PC-9 (cell line): ENCODE measurements at places on chromosomes 4 and X.
A peak's percentile ranks its signal among the peaks of the same experiment; 100 is the strongest.

- no peak for DNase-seq
Measured at GRCh38 chr4:38769441-38769840, 13.3 kb downstream of the TLR10 start.

GRCh38 chr4:120158841-120159463 lies 92.3 kb upstream of the MAD2L1 start:
- DNase-seq: no peak

- no peak for DNase-seq
Measured at GRCh38 chr4:73103799-73104503, 34.4 kb upstream of the COX18 start.

DNA sequence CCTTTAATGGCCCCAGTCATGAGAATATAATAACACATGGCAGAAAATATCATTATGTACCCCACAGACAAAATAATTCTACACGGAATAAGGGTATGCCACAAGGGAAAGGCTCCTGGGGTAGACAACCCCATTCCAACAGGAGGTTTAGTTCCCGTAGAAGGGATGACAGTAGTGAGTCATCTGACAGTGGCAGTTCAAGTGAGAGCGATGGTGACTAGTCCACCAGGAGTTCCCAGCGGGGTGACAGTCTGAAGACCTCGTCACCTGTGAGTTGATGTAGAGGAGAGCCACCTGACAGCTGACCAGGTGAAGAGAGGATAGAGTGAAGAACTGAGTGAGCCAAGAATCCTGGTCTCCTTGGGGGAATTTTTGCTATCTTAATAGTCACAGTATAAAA lies 13.5 kb downstream of the MEPE start:
- no peak for DNase-seq

GRCh38 chr4:74754218-74754617 lies 40.1 kb downstream of the BTC start:
- no peak for DNase-seq

GRCh38 chr4:52848254-52848653 lies 13.9 kb upstream of the RASL11B start:
- DNase-seq: no peak

- DNase-seq: peak; percentile 30
Measured at GRCh38 chr4:56307423-56307822, 79.9 kb downstream of the AASDH start.

DNA sequence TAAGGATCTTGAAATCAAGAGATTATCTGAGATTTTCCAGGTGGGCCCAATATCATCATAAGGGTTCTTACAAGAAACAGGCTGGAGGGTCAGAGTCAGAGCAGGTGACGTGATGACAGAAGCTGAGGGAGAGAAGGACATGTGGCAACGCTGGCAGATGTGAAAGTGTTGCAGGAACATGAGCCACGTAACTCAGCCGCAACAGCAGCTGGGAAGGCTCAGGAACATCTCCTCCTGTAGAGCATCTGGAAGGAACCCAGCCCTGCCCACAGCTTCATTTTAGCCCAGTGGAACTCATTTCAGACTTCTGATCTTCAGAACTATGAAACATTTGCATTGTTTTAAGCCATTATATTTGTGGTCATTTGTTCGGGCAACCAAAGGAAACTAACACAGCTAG lies 156.3 kb upstream of the VEGFC start:
- no peak for DNase-seq

GRCh38 chr4:120082251-120082650 lies 15.6 kb upstream of the MAD2L1 start:
- no peak for DNase-seq

GRCh38 chr4:173573286-173573685 lies 43.3 kb upstream of the HAND2 start:
- no peak for DNase-seq

DNA sequence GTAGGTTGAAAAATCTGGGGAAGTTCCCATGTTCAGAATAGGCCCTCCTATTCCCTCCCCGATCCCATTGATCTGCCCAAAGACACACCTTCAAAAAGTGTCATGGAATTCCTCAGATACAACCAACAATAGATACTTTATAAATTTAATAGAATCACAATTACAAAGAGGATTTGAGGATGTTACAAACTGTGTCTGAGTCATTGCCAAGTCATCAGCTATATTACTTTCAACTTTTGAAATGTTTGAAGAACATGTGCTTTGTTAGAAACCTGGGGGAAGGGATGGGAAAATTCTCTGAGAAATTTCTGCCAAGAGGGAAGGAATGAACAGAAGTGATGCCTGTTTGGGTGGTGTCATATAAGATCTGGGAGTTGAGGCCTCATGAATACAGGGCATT lies 46.7 kb downstream of the KCNIP4 start:
- DNase-seq: no peak

GRCh38 chr4:3766036-3766784 lies at the start of gene ADRA2C:
Gene ADRA2C, plus strand, starts transcription at chr4:3766385. Its CDS starts 222 bp downstream, at chr4:3766607.
- no peak for DNase-seq

- no peak for DNase-seq
Measured at GRCh38 chr4:68176904-68177303, 47.2 kb upstream of the TMPRSS11F start.

- DNase-seq: peak; percentile 64
Measured at GRCh38 chr4:105990933-105991332, 95.7 kb downstream of the NPNT start.

- DNase-seq: no peak
Measured at GRCh38 chr4:125464146-125464545, 149.4 kb downstream of the FAT4 start.

DNA sequence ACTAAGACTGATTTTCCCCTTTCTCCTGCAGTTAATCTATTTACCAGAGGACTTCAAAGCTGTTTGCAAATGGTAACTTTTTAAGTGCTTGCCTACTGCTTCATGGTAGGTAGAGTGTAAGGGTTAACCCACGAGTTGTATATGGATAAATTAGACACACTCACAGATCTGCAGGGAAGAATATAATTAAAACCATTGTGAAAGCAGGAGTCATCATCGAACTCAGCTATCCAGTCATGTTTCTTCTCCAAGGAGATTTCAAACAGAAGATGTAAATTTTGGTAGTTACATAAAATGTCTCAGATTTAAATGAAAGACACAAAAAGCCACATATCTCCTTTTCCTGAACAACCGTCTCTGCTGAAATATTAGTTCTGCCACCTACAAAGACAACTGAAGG lies 549 bp upstream of the XG start:
- DNase-seq: no peak

- no peak for DNase-seq
Measured at GRCh38 chrX:71315917-71316316, 14.4 kb downstream of the ITGB1BP2 start.

DNA sequence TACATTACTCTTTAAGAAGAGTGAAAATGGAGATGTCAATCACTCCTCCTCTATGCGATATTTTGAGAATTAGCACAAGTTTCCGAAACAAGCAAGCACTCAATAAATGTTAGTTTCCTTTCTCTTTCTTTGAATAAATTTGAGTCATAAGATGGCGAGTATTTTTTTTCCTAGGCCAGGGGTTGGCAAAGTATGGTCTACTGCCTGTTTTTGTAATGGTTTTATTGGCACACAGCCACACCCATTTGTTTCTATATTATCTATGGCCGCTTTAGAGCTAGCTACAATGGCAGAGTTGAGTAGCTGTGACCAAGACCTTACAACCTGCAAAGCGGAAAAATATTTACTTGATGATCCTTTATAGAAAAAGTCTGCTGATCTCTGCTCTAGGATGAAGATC lies 139.5 kb downstream of the MID1 start:
- DNase-seq: no peak

DNA sequence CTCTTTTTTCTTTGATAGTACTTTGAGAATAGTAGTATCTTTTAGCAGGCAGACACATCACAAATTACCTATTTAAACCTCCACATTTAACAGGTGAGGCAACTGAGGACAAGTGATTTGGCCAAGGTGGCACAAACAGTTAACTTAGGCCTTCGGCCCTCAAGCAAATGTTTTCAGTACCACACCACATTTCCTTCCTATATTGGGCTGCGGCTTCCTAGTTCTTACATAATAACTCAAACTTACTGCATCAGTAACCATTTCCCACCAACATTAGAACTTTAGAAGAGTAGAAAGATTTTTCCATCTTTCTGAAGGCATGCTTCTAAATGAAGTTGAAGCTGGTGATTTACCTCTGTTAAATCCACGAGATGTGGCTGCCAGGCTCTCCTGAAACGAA lies 63.2 kb upstream of the SLC4A4 start:
- DNase-seq: no peak

DNA sequence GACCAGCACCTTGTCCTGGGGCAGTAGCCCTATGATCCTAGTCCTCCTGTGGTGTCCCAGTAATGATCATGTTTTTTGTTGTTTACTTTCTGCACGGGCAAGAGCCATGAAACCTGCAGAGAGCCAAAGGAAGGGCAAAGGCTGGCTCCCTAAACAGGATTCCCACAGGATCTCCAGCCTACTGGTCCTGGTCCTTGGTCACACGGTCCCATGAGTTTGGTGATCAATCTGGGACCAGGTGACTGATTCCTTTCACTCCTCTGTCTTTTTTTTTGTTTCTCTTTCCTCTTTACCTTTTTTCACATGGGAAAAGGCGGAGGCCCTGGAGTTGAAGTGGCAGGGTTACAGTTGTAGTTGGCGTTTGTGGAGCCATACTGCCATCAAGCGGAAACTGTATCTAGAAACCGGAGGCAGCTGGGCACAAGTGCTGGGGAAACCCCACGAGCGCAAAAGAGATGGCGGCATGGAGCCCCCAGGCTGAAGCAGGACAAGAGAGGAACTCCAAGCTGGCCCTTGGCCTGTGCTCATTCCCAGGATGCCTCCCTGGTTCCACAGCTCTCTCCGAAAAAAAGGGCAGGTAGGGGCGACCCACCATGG lies 34.6 kb downstream of the NBDY start:
- DNase-seq: no peak

DNA sequence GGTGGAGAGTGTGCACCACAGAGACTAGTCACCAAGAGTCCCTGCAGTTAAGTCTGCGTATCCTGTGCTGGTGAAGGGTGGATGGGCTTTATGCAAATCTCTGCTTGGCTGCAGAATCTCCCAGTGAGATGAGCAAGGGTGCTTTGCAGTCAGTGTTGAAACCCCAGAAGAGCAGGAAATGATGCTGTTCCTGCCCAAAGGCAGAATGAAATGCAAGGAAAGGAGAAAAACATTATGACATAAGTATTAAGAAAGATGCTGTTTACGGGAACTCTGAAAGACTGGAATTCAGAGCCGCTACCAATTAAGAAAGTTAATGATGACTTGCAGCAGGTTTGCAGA lies 25.4 kb upstream of the ACSL1 start:
- no peak for DNase-seq

- DNase-seq: no peak
Measured at GRCh38 chrX:30864383-30864785, 24.7 kb downstream of the TAB3 start.

DNA sequence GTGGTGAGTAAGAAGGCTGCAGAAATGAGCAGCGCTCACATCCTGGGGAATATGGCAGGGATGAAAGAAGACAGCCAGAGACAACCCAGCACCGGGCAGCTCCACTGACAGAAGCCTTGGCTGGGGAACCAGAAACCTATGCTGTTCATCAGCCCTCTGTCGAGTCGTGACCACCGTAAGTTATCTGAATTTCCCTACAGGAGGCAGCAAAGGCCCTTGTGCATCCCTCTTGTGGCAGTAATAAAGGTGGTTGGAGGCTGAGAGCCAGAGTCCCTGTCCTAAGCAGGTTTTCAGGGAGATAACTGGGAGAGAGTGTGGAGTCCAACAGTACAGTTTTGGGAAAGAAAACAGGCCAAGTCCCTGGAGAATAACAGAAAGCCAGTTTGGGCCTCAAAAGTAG lies 194.0 kb upstream of the BOD1L1 start:
- DNase-seq: no peak

- no peak for DNase-seq
Measured at GRCh38 chr4:149296503-149296902, 519.1 kb downstream of the IQCM start.

DNA sequence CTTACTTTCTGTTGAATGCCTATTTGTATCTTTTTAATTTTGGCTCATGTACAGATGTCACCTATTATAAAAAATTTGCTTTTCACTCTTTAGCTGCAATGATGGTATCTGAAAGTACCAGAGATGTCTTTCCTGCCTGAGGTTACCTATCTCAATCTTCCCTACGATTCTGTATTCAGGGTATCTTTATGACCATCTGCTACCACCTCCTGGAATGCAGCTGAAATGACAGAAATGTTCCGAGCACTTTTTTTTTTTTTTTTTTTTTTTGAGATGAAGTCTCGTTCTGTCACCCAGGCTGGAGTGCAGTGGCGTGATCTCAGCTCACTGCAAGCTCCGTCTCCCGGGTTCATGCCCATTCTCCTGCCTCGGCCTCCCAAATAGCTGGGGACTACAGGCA lies 136.4 kb downstream of the REPS2 start:
- no peak for DNase-seq

DNA sequence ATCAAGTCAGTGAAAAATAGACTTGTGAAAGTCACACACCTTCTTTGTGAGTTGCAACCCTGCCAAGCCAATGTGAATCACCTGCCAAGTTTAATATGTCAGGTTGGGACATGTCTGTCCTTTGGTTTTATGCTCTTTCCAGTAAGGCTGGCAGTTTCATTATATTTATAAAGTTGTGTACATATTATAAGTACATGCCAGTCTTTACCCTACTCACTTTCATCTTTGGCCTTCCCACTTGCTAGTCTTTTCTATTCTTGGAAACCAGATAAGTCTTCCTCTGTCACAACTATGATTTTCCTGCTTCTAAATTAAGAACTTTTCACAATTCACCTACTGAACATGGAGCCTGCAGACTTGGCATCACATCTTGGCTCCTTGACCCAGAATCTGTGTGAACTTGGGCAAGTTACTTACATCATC lies 680.7 kb upstream of the BOD1L1 start:
- DNase-seq: no peak

- DNase-seq: no peak
Measured at GRCh38 chr4:10001757-10002156, 19.5 kb downstream of the SLC2A9 start.

GRCh38 chr4:168815379-168816345 lies 194.4 kb downstream of the CBR4 start:
- no peak for DNase-seq

DNA sequence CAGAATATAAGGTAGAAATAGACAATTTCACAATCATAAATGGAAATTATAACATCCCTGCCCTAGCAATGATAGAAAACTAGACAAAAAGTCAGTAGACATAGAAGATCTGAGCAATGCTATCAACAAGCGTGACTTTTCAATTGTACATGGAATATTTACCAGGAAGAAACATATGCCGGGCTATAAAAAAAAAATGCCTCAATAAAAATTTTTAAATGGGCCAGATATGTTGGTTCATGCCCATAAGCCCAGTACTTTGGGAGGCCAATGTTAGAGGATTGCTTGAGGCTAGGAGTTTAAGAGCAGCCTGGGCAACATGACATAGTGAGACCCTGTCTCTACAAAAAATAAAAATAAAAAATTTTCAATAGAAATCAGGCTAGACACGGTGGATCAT lies 5.3 kb upstream of the MTNR1A start:
- DNase-seq: no peak
